ENCODE measurements at places on chromosomes 2 and 18.

- no peak for DNase-seq
Observed at GRCh38 chr2:126995621-126996377, 97.1 kb downstream of the TEX51 start.

DNA sequence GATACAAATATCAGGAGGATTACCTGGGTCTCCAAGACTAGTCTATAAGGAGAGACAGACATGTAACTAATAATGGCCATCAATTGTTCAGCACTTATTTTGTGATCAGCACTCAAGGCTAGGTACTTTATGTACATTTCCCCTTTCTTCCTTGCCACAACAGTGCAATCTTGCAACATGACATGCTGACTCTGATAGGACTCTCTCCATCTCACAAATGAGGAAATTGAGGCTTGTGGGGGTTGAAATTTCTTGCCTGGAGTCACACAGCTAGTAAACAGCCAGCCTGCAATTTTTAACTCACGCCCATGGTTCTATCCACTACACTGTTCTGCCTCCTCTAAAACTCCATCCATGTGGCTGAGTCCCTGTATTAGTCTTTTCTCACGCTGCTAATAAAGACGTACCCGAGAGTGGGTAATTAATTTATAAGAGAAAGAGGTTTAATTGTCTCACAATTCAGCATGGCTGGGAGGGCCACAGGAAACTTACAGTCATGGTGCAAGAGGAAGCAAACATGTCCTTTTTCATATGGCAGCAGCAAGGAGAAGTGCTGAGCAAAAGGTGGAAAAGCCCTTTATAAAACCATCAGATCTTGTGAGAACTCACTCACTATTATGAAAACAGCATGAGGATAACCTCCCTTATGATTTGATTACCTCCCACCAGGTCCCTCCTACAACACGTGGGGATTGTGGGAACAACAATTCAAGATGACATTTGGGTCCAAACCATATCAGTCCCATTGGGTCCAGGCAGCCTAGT, 302.4 kb downstream of the PLCL1 start:
- no peak for DNase-seq

GRCh38 chr2:39948016-39948719, 169.1 kb upstream of the THUMPD2 start:
- DNase-seq = no peak

GRCh38 chr2:11932048-11932512, 185.6 kb downstream of the LPIN1 start:
- no peak for DNase-seq

DNA sequence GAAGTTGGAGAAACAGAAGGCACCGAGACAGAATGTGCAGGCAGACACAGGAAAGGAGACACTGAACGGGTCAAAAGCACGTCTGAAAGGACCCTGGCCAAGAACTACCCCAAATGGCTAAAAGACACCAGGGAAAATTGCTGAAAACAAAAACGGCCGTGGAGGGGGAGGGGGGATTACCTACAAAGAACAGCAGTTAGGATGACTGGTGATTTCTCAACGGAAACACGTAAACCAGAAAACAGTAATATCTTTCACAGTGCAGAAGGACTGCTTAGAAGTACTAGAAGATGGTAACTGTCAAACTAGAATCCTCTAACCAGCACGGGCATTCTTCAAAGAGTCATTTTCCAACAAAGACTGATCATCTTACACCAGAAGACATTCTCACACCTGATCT, 142.6 kb downstream of the HDAC4 start:
- DNase-seq = no peak

GRCh38 chr18:53795610-53796009, 428.9 kb downstream of the MBD2 start:
- DNase-seq = no peak

- no peak for DNase-seq
Observed at GRCh38 chr2:196528486-196529223, 110.9 kb upstream of the CCDC150 start.

GRCh38 chr2:219798430-219798829, 171.0 kb downstream of the SLC4A3 start:
- DNase-seq = no peak

DNA sequence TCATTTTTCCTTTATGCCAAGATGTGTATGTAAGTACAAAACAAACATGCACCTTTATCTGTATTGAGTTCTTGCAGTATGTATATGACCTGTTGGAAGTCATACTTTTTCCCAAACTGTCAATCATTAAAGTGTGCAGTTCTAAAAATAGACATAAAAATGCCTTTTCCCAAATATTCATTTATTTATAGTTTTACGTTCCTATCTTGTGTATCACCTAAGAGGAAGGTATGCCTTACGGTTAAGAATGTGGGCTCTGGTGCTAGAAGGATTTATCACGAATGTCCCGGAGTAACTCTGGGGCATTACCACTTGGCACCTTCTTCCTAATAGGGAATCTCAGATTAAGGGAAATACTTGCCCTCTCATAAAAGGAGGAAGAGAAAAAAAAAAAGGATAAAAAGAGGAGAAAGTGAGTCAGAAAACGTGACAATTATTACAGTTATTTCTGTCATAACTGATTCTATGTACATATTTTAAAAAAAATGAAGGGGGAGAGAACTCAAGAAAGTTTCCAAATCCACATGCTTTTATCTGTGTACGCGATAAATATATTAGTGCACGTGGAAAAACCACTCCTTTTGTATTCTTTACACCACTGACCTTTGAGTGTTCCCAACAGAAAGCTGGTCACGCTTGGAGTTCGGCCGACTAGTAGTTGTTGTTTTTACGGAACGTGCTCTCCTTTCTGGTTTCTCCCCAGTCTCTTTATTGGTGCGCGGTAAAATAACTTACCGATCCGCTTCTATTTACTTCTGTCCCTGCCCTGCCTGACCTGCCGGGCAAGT, 721 bp downstream of the MCEE start:
- no peak for DNase-seq

- DNase-seq = no peak
Observed at GRCh38 chr2:183259921-183260320, 135.7 kb downstream of the NUP35 start.

GRCh38 chr18:49169037-49169521, 218.3 kb upstream of the SMAD7 start:
- no peak for DNase-seq

DNA sequence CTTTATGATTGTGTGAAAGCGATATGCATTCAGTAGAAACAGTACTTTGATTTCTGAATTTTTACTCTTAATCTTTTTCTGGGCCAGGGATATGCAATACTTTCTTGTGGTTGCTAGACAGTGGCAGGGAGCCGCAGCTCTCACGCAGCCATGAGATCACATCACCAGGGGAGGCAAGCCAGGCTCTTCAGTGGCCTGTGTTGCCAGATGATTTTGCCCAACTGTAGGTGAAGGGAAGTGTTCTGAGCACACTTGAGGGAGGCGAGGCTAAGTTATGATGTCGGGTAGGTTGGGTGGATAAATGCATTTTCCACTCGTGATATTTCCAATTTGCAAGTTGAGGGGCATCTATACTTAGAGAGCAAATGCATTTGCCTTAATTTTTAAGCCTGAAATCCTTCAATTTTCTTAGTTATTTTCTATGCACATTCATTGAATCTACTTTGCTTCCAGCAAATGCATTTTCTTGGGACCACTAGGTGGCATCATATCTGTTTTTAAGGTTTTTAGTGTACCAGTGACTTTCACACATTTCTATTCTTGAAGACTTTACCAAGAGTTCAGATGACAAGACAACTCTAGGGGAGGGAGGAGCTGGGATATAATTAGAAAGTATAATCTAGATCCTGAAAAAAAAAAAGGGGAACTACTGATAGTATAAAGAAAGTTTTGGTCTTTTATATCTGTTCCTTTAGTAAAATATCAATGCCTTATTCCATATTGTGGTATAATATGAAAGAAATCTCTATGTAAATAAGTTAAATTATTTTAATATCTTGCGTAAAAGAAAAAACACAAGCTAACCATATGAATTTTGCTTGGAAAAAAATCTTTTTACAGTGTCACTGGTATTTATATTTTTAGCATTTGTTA, 643.3 kb downstream of the SOCS6 start:
- DNase-seq = no peak

DNA sequence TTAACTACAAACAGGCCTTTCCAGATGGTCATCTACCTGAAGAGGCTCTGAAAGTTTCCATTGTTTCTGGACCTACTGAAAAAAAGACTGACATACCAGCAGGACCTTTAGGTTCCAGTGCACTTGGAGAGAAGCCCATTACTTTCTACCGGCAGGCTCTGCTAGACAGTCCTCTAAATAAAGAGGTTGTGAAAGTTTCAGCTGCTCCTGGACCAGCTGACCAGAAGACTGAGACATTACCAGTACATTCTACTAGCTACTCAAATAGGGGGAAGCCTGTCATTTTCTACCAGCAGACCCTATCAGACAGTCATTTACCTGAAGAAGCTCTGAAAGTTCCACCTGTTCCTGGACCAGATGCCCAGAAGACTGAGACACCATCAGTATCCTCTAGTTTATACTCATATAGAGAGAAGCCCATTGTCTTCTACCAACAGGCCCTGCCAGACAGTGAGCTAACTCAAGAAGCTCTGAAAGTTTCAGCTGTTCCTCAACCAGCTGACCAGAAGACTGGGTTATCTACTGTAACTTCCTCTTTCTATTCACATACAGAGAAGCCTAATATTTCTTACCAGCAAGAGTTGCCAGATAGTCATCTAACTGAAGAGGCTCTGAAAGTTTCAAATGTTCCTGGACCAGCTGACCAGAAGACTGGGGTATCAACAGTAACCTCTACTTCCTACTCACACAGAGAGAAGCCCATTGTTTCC, 65.8 kb downstream of the ALMS1 start:
- DNase-seq = no peak

GRCh38 chr2:190853531-190854383, 26.9 kb upstream of the GLS start:
- no peak for DNase-seq

- no peak for DNase-seq
Observed at GRCh38 chr2:155379494-155379893, 681.0 kb downstream of the KCNJ3 start.

GRCh38 chr2:3368261-3368722, 9.3 kb downstream of the EIPR1 start:
- no peak for DNase-seq

DNA sequence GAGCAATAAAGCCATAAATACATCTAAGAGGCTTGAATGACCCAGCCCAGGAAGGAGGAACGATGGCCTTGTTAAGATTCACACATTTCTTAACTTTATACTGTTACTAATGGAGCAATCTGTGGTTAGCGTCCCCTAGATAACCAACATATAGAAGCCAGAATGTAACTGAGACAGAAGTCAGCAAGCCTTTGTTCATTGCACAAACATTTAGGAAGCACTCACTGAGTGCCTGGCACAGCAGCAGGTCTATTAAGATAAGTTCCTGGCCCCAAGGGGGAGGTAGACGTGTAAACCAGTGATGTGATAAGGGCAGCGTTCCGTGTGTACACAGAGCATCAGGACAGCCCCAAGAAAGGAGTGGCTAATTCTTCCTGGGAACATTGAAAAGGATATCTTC, 63.6 kb upstream of the ATL2 start:
- no peak for DNase-seq

DNA sequence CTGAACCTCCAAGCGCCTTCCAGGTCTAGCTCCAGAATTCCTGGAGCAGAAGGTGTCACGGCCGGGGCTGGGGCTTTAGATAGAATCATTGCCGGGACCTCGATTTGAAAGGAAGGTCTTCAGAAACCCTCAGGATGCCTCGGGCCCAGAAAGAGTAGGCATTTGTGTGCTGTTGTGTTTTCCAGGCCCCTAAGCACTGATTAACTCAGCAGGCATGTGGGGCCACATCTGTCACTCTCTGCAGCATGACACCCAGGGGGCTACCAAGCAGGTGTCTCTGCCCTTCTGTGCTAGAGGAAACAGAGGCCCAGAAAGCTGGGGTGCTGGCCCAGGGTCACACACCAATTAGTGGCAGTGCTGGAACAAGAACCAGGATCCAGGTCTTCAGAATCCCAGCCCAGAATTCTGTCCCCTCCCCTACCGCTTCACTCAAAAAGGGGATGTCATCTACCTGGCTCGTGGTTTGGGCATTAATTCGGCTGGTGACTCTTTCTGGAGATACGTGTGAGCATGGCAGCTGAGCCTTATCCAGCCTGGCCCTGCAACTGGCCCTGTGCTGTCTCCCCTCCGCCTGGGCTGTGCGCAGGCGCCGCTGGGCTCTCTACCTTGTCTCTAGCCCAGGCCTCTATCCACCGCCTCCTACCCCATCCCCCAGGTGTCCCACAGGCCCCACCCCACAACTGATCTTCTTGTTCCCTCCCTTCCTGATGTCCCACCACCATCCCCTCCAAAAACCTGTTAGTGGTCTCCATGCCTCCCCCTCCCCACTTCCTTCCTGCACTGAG, 245.4 kb downstream of the ATAD2B start:
- DNase-seq = no peak

DNA sequence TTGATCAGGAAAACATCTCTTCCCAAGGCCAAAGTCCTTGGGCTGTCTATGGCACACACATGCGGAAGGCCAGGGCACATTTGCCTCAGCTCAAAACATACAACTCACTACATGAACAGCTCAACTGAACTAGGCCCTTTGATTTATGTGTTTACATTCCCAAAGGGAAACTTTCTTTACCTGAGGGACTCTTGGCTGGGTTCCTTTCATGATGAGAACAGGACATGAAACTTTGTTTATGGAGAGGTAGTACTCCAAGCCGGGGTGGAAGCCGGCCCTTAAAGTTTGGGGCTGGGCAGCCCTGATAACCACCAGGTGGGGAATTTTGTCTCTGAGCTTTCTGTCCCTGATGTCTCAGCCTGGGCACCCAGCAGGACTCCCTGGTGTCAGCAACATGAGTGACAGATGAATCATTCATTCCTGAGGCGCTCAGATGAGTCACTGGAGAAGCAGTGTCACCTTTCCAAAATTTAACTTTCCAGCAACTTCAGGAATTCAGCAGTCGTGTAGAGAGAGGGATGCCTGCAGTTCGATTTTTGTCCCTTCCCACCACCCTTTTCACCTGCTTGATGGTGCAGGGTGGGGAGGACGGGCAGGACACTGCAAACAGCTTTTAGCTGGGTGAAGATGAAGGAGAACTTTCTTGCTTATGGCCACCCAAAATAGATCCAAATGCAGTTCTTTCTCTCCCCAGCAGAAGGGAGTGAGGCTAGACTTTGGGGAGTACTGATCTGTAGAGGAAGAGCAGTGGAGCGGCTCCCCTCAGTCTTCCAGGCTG, 331.6 kb downstream of the DYSF start:
- no peak for DNase-seq

GRCh38 chr18:51153659-51154371, 43.7 kb downstream of the MEX3C start:
- no peak for DNase-seq

DNA sequence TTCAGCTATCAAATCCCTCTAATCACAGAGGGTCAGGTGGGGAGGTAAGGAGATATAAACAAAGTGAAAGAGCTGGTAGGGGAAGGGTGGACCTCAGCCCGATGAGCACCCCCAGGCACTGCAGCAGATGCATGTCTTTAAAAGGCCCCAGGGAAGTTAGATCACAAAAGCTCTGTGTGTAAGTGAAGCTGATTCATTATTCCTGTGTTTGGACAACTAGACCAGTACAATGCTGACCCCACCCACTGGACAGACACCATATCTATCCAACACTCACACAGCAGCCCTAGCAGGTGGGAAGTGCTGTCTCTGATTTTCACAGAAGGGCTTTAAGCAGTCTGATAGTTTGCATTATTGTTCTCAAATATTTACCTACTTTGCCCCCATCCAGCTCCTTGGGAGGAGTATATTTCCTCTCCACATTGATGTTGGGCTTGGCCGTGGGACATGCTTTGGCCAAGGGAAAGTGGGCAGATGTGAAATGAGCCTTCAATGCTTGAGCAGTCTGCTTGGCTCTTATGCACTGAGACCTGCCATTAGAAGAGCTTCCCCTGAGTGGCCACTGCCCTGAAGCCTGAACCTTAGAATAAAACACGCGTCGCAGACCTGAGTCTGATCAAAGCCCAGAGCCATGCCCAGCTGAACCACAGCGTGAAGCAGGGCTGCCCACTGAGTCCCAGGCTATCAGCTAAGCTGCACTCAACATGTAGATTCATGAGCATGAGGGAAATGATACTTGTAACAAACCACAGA, 111.4 kb downstream of the COPS8 start:
- no peak for DNase-seq

Data from endothelial cell (in vitro differentiated cells).